ENCODE measurements at places on chromosomes 4 and X.

DNA sequence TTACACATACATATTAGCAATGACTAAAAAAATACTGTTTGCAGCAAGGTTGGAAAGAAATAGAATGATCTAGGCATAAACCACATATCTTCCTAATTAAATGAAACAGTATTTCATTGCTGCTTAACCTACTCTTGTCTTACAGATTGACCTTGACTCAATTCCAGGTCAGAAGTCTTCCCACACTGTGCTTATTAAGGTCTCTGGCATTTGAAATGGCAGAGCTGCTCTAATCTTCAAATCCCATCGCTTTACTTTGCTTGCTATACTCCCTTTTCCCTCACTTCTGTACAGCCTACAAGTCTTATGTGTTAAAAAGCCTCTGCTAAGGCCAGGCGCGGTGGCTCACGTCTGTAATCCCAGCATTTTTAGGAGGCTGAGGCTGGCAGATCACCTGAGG is 424.5 kb downstream of the RPA4 start:
- DNase-seq, result no peak

GRCh38 chrX:153397256-153397960 is 3.7 kb downstream of the PNMA6E start:
- DNase-seq, result no peak

DNA sequence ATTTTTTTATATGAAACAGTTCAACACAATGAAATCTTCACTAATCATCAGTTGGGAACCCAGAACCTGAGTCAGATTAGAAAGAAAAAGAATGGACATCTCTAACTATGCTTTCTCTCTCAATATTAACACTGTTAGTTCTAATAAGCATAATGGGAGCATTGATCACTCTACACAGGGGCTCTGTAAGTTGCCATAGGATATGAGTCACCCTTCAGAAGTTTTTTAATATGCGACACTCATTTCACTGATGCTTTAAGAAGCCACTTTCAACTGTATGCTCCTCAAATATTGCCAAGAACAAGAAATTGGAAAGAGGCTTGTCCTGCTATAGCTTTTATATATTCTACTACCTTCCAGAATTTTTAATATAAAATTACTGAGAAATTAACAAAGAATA is 187.0 kb downstream of the AASDH start:
- DNase-seq, result no peak

GRCh38 chr4:105598787-105599186 is 46.4 kb downstream of the ARHGEF38 start:
- peak; percentile 51 for DNase-seq

- DNase-seq, result no peak
Measured at GRCh38 chr4:55524844-55525571, 21.7 kb downstream of the CLOCK start.
